NCI-H526 treated with DMSO at 0.1 percent for 48 hours (cell line): ENCODE measurements at places on chromosomes 16 and 17.

DNA sequence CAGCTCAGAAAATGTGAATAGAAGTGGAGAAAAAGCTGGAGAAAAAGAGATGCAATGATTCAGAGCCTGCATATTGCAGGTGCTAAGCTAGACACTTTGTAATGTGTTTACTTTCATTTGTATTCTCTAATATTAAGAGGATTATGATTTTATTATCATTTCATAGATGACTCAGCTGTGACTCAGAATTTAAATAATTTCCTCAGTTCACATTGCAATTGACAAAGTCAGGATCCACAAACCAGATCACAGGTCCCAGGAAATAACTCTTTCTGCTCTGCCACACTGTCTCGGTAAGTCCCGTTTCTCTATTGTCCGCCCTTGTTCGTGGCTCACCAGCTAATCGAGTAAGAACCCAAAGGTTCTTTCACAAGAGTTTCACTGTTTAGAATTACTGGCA is 235.4 kb upstream of the MON1B start:
- DNase-seq: no peak

DNA sequence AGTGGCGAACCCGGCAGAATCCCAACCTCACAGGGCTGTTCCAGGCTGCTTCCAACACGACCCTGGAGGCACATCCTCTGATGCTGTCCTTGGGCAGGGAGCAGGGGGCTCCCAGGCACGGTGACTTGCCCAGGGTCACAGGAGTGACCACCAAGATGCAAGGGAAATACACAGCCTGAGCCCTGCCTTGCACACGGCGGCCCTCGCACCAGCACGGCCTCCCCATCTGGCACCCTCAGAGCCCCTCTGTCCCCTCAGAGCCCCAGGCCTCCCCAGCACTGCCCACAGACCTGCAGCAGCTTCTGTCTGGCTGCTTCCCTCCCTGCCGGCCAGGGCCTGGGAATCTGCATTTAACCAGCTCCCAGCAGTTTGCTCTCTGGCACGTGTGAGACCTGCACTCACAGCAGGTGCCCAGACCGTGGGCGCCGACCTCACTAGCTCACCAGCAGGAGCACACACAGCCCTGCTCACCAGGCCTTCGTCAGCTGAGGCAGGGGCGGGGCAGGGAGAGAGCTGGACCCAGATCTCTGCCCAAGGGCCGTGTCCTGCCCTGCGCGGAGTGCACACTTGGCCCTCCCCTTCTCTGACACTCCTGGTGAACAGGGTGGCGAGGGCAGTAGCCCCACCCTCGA is 29.7 kb upstream of the ZC3H18 start:
- no peak for DNase-seq

GRCh38 chr17:61235001-61235826 is 164.4 kb upstream of the TBX2 start:
- no peak for DNase-seq

DNA sequence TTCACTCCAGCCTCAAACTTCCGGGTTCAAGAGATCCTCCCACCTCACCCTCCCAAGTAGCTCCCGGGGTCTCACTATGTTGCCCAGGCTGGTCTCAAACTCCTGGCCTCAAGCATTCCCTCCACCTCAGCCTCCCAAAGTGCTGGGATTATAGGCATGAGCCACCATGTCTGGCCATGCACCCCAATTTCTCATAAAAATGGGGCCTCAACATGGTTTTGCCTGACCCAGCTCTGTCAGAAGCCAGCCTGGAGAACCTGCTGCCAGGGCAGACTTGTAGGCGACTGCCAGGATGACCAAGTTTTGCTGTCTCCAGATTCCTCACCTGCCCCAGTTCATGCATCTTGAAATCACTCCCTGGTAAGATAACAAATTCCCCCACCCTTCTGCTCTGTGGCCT is 82.9 kb downstream of the AIPL1 start:
- no peak for DNase-seq

DNA sequence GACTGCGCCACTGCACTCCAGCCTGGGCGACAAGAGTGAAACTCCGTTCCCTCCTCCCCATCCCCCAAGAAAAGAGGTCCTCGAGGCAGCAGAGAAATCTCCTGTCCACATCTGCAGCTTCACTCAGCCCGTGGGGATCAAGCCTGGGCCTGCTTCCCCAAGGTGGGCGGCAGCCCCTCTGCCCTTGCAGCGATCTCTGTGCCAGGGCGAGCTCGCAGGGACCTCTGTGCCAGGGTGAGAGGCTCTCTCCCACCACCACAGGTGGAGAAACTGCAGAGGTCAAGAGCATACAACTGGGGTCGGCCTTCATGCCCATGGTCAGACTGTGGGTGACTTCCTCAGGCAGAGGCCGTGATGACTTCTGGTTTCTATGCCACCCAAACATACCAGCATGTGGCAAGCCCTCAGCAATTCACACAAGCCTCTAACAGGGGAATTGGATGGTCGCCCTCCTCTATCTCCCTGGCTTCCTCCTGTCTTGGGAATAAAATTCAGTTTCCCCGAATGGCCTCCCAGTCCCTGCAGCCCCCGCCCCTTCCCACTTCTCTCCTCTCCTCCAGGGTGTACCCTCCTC is 5.5 kb downstream of the SLC43A2 start:
- DNase-seq: no peak

DNA sequence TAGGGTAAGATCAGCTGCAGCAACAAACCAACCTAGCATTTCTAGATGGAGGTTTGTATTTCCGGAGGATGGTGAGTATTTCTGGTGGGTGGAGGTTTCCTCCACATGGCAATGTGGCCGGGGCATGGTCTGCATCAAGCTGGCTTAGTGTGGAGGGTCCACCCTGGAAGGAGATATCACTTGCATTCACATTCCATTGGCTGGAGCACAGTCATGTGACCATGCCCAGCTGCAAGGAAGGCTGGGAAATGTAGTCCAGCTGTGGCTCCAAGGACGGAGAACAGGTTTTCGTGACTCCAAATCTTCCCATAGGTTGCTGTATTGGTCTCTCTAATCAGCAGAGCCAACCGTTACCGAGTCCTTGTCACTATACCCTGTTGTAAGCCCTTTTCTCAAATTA is 68.7 kb downstream of the RAI1 start:
- DNase-seq: peak; percentile 3

GRCh38 chr16:75319513-75320411 is 68.3 kb upstream of the BCAR1 start:
- DNase-seq: no peak

DNA sequence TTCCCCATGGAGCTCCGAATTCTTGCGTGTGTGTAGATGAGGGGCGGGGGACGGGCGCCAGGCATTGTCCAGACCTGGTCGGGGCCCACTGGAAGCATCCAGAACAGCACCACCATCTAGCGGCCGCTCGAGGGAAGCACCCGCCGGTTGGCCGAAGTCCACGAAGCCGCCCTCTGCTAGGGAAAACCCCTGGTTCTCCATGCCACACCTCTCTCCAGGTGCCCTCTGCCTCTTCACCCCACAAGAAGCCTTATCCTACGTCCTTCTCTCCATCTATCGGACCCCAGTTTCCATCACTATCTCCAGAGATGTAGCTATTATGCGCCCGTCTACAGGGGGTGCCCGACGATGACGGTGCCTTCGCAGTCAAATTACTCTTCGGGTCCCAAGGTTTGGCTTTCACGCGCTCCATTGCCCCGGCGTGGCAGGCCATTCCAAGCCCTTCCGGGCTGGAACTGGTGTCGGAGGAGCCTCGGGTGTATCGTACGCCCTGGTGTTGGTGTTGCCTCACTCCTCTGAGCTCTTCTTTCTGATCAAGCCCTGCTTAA is 617 bp upstream of the SENP3 start:
- peak; percentile 33 for DNase-seq
